ENCODE measurements at places on chromosomes 1 and 21.

GRCh38 chr1:30768830-30769718, 11.5 kb upstream of the LAPTM5 start:
- DNase-seq: peak; percentile 84

GRCh38 chr1:232292239-232292638, 337.7 kb downstream of the SIPA1L2 start:
- no peak for DNase-seq

DNA sequence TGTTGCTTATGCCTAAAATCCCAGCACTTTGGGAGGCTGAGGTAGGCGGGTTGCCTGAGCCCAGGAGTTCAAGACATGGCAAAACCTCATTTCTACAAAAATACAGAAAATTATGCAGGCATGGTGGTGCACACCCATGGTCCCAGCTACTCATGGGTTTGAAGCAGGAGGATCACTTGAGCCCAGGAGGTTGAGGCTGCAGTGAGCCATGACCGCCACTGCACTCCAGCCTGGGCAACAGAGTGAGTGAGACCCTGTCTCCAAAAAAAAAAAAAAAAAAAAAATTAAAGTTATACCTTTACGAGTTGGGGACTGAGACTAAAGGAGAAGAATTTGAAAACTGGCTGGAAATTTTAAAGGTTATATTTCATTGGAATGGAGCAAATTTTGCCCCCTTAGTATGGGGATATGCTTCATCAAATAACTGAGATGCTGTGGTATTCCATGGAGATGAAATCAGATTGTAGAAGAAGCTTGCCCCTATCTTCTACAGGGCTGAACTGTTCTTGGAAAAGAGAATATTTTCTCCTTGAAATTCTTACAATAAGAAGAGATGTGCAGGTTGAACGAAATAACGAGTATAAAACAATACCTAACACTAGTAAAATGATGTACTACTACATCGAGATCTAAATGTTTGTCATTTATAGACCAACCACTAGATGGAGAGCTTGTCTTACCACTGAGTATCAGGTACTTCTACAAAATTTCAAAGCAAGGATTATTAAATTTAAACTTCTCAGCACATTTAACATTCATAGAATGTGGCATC, 34.9 kb upstream of the SCYL3 start:
- DNase-seq: no peak

GRCh38 chr21:36859744-36860501, 106.5 kb downstream of the HLCS start:
- peak; percentile 88 for DNase-seq

DNA sequence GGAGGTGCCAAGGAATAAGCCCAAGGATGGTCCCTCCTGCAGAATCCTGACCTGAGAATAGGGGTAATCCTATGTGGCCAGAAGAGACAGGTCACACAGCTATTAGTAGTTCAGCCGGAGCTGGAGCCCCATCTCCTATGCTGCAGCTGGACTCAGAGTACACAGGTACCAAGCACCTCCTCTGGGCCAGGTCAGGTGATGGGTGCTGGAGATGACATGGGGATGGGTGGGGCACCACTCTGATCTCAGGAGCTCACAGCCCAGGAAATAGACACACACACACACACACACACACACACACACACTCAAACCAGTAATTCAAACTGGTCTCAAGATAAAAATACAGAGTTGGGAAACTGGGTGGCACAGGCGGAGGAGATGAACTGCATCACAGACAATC, 54.2 kb upstream of the SSBP3 start:
- no peak for DNase-seq

DNA sequence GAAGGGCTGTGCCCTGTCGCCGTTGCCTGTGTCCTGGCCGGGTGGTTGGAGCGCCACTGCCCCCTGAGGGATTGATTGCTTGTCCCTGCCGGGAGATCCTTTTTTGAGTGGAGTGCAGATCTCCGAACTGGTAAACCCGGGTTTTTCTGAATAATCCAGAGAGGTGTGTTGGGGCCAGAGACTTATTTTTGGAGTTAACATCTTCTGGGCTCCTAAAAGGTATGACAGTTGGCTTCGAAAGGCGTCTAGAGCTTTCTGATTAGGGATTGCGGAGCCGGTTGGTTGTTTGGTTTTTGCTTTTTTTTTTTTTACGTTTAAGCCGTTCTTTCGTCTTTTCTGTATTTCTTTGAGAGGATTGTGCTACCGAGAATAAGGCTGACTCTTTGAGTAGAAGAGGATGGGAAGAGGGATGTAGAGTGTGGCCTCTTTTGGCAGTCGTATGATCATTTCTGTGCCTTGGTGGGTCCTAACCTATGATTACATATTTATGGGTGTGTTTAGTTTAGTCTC, 756 bp downstream of the RLF start:
- no peak for DNase-seq

- no peak for DNase-seq
Observed at GRCh38 chr1:229124116-229124515, 146.8 kb upstream of the RAB4A start.

- no peak for DNase-seq
Observed at GRCh38 chr21:43295066-43295958, 126.5 kb downstream of the CRYAA start.

GRCh38 chr21:35223480-35224156, 174.5 kb upstream of the RUNX1 start:
- DNase-seq: no peak

DNA sequence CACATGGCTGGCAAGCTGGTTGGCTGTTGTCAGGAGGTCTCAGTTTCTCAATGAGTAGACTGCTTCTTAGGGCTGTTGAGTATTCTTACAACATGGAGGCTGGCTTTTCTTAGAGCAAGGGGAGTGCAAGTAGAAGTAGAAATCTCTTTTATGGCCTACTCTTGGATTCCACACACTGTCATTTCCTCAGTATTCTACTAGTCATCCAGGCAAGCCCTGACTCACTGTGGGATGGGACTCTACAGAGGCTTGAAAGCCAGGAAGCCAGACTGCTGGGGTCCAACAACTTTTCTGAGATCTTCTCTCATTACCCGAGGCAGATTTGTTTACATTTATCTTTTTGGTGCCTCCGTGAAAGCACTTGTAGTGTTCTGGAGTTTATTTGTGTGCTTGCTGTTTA, 196.2 kb upstream of the APP start:
- DNase-seq: no peak

DNA sequence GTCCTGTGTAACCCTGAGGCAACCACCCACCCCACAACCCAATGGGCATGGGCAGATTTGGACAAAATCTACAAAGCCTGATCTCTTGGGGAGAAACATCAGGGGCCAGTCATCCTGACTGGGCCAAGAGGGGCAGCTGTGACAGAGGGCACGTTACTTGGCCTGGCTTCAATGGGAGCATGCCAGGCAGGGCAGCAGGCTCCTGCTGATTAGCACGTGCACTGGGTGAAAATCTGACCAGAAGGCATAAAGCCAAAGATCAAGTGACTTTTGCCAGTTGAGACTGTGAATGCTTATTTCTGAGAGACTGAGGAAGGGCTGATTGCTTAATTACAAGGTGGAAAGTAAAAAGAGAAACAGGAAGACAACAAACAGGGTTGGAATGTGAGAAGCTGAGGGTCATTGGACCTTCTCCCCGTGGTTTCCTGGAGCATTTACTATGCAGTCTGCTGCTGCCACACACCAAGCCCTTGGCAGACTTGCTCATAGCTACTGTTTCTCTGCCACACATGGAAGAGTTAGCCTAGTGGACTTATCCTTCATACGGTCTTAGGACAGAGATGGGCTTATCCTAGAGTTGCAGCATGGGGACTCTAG, 39.8 kb upstream of the TNR start:
- DNase-seq: no peak

DNA sequence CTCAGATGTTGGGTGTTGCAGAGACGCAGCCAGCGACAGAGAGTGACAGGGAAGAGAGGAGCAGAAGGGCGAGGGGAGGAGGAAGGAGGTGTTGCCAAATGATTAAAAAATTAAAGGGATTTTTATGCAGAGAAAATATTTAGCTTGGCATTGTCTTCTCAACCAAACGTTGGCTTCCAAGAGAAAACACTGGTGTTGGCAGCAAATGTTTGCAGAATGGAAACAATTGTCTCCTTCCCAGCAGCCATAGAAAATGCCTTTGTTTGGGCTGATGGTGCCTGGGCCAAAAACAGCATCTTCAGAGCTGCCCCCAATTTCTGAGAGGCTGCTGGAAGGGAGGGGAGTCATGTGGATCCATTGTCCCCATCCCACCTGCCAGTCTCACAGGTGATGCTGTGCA, 29.7 kb upstream of the GRIK3 start:
- DNase-seq: no peak

GRCh38 chr21:37392441-37392840, 25.9 kb downstream of the DYRK1A start:
- DNase-seq: no peak

DNA sequence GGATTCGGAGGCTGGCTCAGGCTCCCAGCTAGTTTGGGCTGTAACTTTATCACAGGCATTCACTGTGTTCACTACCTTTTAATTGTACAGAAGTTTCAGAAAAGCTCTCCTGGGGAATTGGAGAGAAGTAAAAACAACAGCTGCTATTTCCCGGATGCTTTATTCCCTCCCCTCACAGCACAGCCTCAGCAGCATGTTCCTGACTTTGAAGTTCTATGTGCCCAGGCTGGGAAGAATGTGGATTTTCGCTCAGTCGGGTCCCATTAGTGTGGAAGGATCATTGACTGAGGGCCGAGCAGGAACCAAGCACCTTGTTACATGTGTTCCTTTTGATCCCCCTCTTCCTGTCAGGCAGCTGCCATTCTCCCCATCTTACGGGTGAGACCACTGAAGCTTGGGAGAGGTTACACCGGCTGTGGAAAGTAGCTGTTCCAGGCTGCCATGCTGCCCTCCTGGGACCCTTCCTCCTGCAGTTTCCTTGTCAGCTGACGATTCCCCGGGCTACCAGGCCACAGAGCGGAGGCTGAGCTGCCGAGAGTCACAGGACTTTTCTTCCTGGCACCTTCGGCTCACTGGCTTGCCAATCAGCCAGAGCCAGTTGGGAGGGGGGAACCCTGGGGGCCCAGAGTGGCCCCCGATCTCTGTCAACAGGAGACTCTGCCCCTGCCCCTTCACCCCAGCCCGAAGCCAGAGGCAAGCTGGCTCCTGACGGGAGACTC, 223.1 kb upstream of the TMEM51 start:
- no peak for DNase-seq

DNA sequence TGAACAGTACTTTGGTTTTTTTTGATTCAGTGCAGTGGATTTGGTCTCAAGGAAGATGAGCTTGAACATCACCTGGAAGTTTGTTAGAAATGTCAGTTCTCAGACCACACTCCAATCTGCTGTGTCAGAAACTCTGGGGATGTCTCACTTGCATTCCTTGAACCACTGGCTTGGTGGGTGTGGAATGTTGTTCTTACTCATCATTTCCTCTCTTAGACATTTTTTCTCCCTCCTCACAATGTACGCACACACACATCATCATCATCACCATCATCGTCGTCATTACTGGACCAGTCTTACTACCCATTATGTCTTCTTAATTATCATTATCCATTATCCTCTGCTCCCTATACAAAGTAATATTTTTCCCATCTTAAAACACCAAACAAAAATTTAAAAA, 91.9 kb upstream of the KCNK2 start:
- DNase-seq: no peak

DNA sequence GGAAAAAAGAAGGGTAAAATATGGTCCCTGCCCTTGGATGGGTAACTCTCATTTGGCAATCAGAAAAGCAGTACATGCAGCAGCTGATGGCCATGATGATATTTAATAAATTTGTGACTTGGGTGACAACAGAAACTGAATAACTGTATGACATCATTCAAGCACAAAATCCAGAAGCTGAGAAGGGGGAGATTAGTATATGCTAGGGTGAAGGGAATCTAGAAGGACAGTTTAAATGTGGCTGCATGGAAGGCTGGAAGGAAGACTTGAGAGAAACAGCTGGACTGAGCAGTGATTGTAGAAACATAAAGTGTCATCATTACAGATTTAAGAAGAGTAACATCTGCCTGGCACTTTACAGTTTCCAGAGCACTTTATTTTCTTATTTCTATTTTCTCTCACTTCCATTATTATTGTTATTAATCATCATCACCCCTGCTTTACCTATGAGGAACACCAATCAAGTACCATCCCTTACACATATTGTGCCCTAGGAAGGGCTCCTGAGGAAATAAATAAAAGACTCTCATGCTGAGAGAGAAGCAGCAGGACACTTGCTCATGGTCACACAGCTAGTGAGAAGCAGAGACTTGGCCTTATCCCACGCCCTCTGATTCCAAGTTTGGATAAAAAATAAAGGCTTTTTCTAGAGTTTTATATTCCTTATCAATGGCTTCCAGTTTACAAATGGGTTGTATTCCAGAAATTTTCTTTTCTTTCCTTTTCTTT, 207.2 kb downstream of the PBX1 start:
- DNase-seq: no peak

DNA sequence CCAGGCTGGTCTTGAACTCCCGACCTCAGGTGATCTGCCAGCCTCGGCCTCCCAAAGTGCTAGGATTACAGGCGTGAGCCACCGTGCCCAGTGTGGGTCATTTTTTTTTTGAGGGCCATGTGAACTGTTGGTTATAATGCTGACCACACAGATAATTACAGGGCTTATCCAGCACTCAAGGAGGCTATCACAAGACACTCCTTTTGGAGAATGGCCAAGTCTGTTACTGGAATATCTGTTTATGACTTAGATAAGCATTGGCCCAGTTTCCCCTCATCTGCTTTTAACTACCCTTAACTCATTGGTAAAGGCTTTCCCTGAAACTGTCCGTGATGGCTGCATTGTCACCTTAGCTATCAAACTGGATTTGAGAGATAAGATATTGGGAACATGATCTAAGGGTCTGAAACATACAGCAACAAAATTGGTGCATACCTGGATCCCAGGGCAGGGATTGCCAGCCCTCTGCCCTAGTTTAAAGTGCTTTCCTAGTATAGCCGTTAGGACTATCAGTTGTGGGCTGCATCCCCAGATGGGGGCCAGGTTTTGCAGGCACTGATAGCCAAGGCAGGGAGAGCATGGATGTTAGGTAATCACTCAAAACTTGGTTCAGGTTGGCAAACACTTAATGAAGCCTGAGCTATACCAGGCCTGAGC, 15.6 kb downstream of the SZT2 start:
- no peak for DNase-seq

GRCh38 chr1:116895073-116895472, 14.6 kb upstream of the PTGFRN start:
- no peak for DNase-seq

DNA sequence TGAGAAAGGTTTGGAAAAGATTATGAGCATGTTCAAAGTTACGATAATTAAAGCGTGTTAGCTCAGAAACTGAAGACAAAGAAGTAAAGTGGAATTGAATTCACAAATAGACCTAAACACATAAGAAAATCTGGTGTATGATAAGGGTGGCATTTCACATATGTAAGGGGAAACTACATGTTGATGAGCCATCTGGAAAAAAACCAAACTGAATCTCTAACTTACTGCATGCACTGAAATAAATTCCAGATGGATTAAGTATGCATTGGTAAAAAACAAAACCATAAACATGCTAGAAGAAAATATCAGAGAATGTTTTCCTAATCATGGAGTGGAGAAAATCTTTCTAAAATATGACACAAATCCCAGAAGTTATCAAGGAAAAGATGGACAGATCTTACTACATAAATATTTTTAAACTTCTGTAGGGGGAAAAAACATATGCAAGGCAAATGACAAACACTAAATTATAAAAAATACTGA, 34.0 kb upstream of the CTPS1 start:
- no peak for DNase-seq
